Activated T-helper 1 cell treated with anti-CD3 and anti-CD28 coated beads, Interleukin-12 subunit alpha, Interleukin-12 subunit beta, Interleukin-2, Interleukin-4 antibody, amounts not matched to agents 30 ng/mL and 10 ng/mL and 1 ng/mL, durations not matched to agents 14 hours and 24 hours and 36 hours (primary cell): ENCODE measurements at places on chromosomes 12 and 14.

GRCh38 chr12:50032515-50032853 is 7.2 kb upstream of the RACGAP1 start:
- DNase-seq, result no peak

DNA sequence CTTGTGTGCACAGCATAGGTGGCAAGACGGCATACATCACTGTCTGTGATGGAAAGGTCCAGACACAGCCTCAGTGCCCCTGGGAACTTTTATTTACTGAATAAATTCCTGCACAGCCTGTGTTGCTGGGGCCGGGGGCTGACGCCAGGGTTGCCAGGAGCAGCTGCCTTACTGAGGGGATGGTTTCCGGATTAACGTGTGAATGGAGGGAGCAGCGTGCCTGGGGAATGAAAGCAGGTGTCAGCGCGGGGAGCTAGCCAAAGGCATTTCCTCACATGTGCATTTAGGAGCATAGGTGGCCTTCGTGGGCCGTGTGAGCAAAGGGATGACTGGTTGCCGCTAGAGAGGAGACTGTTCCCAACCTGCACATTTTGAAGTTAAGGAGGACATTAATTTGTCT is 41.6 kb downstream of the SFSWAP start:
- DNase-seq, result no peak

DNA sequence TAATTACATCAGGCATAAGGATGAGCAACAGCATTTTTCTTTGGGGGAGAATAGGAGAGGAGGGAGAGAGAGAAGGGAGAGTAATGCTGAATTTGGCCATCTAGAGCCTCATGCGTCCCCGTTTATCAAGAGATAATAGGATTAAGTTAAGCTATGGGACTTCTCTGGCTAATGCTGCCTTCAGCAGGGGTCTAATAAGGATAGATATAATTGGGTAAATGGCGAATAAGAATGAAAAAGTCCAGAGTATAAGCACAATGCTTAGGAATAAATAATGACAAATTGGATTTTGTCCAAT is 470.0 kb downstream of the EGLN3 start:
- DNase-seq, result no peak

DNA sequence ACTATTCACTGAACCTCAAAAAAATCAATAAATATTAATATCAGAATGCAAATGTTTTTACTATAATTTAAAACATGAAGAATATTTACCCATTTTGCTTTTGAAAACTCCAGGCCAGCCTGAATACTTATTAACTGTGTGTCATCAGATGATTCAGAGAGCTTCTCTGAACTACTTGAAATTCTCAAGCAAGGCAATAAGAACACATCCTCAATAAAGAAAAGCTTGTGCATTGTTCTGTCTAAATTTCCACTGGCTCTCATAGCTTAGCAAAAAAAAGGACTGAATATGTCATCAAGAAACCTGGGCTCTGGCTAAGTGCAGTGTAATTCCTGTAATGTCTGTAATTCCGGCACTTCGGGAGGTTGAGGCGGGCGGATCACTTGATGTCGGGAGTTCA is 194.1 kb downstream of the BTG1 start:
- no peak for DNase-seq

GRCh38 chr14:53218161-53218560 is 65.0 kb upstream of the DDHD1 start:
- DNase-seq, result no peak

- DNase-seq, result peak; percentile 6
These were observed 247.1 kb downstream of the AKAP6 start for GRCh38 chr14:32576088-32576795.

DNA sequence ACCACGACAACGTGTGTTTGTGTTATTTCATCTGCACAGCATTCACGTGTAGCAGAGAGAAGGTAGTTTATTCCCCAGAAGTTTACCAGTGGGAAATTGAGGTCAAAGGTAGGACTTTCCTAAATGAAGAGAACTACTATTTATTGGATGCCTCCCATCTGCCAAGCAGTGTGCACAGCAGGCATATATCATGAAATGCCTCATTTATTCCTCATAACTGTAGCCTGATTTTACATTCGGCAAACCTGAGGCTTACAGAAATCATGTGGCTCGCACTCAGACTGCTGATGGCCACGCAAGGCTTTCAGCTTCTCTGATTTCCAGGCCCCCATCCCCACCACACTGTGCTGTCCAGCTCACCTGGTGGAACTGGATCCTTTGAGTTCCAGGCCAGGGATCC is 33.5 kb downstream of the NTF3 start:
- DNase-seq, result no peak

GRCh38 chr12:79559591-79559990 is 131.2 kb downstream of the PAWR start:
- DNase-seq, result no peak

DNA sequence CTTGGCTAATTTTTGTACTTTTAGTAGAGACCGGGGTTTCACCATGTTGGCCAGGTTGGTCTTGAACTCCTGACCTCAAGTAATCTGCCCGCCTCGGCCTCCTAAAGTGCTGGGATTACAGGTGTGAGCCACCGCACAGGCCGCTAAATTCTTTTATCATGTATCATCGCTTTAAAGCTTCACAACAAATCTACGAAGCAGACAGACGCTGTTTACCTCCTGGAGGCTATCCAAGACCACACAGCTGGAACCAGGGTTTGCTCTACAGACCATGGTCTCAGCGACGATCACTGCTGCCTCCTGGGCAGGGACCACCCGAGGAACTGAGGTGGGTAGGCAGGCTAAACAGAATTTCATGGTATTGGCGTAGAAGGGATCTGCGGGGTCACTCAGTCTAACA is 27.2 kb downstream of the KRT80 start:
- DNase-seq, result no peak

DNA sequence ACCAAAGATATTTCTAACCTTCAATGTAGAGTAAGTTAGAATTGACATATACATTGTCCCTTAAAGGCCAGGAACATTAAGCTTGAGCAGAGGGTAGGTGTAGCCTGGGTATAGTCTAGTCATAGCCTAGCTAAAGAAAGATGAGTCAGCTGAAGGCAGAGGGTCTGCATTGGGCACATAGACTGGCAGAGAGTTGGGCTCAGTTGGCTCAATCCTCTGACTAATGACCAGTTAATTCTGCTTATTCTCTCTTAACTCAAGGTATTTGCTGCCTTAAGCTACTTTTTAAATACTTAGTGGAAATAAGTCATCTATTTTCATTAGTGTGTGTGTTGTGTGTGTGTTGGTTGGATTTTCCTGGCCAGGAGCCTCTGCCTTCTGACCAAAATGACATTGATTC is 467.1 kb downstream of the RAD51B start:
- DNase-seq, result no peak

DNA sequence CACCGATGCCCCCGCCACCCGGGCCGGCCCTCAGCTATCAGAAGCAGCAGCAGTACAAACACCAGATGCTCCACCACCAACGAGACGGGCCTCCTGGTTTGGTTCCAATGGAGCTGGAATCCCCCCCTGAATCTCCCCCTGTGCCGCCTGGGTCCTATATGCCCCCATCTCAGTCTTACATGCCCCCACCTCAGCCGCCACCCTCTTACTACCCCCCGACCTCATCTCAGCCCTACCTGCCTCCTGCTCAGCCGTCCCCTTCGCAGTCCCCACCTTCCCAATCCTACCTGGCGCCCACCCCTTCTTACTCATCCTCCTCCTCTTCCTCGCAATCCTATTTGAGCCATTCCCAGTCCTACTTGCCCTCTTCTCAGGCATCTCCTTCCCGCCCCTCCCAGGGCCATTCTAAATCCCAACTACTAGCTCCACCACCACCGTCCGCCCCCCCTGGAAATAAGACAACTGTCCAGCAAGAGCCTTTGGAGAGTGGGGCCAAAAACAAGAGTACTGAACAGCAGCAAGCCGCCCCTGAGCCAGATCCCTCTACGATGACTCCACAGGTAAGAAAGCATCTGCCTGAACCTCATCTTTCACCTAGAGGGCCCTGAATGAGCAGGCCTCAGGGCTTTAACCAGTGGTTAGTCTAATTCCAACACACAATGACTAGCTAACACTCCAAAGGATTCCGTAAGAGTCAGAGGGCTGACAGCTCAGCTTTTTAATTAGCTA is 851 bp downstream of the YLPM1 start:
- peak; percentile 10 for DNase-seq

DNA sequence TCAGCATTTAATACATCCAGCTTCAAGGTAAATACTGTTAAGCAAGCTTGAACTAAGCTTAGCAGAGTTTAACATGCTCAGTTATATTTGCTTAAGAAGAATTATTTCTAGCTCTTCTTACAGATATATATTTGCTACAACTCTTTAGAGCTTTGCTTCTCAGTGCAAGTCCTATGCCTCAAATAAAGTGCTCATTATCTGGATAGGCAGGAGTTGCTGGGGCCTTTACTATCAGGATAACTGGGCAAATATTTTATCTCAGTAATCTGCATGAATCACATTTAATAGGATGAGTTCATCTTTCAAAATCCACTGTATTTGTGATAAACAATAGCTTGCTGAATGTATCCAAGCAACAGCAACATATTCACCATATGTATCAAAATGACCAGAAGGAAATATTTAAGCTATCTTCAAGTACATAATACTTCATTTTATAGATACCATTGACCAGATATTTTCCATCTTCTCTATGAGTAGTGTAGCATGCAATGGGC is 187.6 kb downstream of the NOVA1 start:
- DNase-seq, result no peak

- no peak for DNase-seq
These were observed 115.2 kb upstream of the ARHGAP5 start for GRCh38 chr14:31961896-31962295.

GRCh38 chr14:27392153-27392552 is 794.3 kb upstream of the NOVA1 start:
- no peak for DNase-seq

DNA sequence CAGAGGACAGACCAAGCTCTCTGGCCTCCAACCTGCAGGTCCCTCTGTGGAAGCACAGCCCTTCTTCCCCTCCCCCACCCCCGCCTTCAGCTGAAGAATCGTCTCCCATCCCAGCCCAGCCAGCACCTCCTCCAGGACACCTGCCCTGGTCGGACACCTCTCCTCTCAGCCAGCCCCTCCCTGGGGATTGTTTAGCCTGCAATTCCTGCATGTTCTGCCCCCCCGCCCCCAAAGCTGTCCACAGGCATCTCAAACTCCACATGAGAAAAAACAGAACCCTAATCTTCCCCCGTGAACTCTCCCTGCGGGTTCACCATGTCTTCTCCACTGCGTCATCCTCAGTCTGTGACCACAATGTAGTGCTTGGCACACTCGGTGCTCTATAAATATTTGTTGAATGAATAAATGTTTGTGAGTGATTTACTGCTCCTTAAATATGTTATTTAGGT is 24.1 kb downstream of the PRIMA1 start:
- DNase-seq, result no peak
